Melanocyte of skin (primary cell): ENCODE measurements at places on chromosomes 16 and 17. TPM values are rescaled to one million over a fixed set of nuclear protein-coding genes. Genes with fewer than 3 reads are reported as not detected.

The TEX14 gene
- 0.36 and 0.69 TPM in 2 replicates for total RNA-seq

The PHOSPHO1 gene
- total RNA-seq: not detected in 2 replicates

The KLHL10 gene
- total RNA-seq: not detected in 2 replicates

The TGFB1I1 gene
- total RNA-seq: 38.7 and 45.0 TPM in 2 replicates
